ENCODE measurements at places on chromosomes 13 and 19. TPM values are rescaled to one million over a fixed set of nuclear protein-coding genes. Genes with fewer than 3 reads are reported as not detected.

DNA sequence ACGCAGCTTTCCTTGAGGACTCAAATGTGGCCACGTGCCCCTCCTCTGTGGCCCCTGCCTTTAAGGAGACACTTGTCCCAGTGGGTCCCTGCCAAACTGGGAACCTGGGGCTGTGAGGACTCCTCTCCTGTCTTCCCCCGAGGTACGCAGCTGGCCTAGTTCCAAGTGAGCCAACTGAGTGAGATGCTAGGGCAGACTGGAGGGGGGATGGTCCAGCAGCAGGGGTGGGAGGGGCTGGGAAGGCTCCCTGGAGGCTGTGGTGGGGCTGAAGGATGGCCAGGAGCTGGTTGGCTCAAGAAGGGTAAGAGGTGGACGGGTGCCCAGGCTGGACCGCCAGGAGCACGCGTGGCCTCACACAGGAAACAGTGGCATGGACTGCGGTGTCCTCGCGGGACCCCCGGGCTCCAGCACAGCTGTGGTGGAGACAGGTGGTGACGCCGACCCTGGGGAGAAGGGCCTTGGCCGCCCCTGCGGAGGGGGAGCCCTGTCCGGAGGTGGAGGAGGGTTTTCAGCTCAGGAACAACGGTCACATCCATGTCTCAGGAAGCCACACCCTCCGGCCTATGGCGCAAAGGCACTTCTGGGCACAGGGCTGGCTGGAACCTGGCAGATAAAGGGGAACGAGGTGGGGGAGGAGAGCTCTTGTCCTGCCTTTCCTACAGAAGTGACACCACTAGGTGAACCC is 45.8 kb downstream of the MLLT1 start:
- H3K4me1 ChIP-seq, result peaks cover 36% of the 10 kb centered on the region
- peaks cover 8% of the 10 kb centered on the region for H3K36me3 ChIP-seq
- DNase-seq, result no peak
- H3K4me3 ChIP-seq, result peak overlapping the region; percentile 34
- H3K27ac ChIP-seq, result no peak overlapping the region

DNA sequence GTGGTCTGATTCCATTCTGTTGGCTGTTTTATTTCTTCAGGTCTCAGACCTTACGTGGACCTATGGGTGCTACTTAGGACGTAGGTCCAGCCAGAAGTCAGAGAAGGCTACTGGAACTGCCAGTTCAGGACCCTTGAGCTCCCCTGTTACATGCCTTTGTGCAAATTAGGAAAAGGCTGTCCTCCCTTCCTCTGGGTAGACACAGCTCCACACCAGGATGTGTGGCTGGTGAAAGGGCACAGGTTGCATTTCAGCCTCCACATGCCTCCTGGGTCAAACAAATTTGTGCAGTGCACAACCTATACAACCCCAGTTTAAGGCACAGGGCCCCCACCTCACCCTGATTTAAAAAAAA is 43.9 kb upstream of the MAP3K10 start:
- H3K4me1 ChIP-seq, result peaks cover 17% of the 10 kb centered on the region
- no peaks in the 10 kb centered on the region for H3K36me3 ChIP-seq
- no peak overlapping the region for H3K27ac ChIP-seq
- no peak for DNase-seq
- H3K27me3 ChIP-seq, result no peaks in the 10 kb centered on the region

GRCh38 chr19:47512183-47512947 is 2.5 kb downstream of the NAPA start:
- H3K4me3 ChIP-seq, result peak overlapping the region; percentile 87
- no peaks in the 10 kb centered on the region for H3K27me3 ChIP-seq
- no peaks in the 10 kb centered on the region for H3K36me3 ChIP-seq
- DNase-seq, result no peak
- peak overlapping the region; percentile 7 for H3K27ac ChIP-seq

- no peak for DNase-seq
- H3K4me3 ChIP-seq, result no peak overlapping the region
- no peaks in the 10 kb centered on the region for H3K4me1 ChIP-seq
- no peaks in the 10 kb centered on the region for H3K27me3 ChIP-seq
- H3K27ac ChIP-seq, result no peak overlapping the region
Measured at GRCh38 chr19:3821156-3821555, 35.0 kb upstream of the MATK start.

DNA sequence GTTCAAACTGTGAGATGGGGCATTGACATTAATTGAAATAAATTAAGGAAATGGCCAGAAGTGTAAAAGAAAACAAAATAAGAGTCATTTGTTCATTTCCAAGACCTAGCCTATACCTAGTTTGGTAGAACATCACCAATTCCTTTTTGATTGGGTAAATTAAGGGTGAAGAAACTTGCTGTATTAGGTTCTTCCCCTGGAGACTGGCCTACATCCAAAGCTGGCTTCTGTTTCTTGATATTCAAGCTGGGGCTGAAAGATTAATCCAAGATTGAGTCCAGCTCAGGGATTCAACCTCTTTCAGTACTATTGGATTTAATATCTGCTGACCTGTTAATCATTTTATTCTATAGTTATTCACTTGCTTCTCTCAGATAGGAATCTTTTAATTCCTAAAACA is 183.2 kb downstream of the GPC6 start:
- H3K36me3 ChIP-seq, result no peaks in the 10 kb centered on the region
- H3K27ac ChIP-seq, result no peak overlapping the region
- peaks cover 6% of the 10 kb centered on the region for H3K4me1 ChIP-seq
- no peak for DNase-seq
- H3K27me3 ChIP-seq, result no peaks in the 10 kb centered on the region

DNA sequence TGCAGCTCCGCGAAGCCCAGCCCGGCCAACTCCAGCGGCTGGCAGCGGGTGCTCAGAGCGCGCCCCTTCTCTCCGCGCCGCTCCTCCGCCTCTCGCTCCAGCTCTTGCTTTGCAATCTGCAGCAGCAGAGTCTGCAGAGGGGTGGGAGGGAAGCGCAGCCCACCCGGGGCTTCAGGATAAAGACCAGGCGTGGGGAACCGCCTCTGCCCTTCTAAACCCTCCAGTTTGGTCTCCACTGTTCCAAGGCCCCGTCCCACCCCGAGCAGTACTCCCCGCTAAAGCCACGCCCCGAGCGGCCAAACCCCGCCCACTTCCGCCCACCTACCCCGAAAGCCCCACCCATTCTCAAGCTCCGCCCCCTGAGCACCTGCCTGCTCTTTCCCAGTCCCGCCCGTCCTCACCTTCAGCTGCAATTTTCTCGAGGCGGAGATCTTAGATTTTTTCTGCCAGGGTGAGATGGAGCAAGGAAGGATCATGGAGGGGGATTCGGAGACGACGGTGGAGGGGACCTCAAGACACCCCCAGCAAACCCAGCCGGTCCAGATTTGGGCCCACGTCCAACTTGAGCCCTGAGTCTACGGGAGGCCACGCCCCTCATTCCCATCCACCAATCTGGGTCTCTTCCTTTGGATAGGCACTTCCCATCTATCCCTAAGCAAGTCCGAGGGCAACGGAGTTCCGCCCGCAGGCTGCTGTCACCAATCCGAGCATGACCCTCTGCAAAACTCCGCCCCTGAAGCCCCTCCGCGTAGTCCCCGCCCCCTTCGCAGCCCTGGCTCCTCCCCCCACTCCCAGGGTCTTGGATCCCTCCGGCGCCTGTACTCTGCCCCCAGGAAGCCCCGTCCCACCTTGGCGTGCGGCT is 1.1 kb downstream of the TNNI3 start:
- no peak for DNase-seq
- H3K4me1 ChIP-seq, result peaks cover 6% of the 10 kb centered on the region
- no peak overlapping the region for H3K4me3 ChIP-seq
- no peak overlapping the region for H3K27ac ChIP-seq

The ZNF554 gene
- 4.4 TPM for total RNA-seq

The CARD8 gene
- 40.8 TPM for total RNA-seq

The LAMP1 gene
- total RNA-seq, result 210 TPM

The ANKLE1 gene
- not detected for total RNA-seq

The COX6B1 gene
- 386 TPM for total RNA-seq
